Endothelial cell (in vitro differentiated cells): ENCODE measurements at places on chromosomes 2 and 18. TPM values are rescaled to one million over a fixed set of nuclear protein-coding genes. Genes with fewer than 3 reads are reported as not detected.

DNA sequence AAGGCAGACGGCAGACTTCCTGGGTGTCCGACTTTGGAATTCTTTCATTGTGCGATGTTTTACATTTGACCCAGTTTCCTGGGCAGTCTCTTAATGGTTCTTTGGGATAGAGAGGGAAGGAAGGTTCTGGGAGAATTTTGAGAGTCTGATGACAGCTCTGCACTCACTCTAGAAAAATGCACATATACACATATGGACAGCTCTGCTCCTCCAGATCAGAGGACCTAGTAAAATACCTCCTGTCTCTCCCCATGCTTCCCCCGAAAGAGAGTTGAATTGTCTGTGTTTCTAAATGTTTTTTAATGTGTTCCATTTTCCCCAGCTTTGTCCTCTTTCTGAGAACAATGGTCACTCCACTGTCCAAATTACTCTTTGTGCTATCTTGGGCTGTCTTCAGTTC, 102.0 kb upstream of the CXCR4 start:
- no peak for DNase-seq
- peaks cover 8% of the 10 kb centered on the region for H3K4me1 ChIP-seq
- H3K27ac ChIP-seq = no peak overlapping the region
- no peaks in the 10 kb centered on the region for H3K36me3 ChIP-seq
- H3K27me3 ChIP-seq = no peaks in the 10 kb centered on the region
- H3K4me3 ChIP-seq = no peak overlapping the region

- no peak for DNase-seq
- no peaks in the 10 kb centered on the region for H3K4me1 ChIP-seq
Observed at GRCh38 chr2:223578846-223579245, 23.3 kb downstream of the SCG2 start.

SGO2 gene
- 10.5 TPM for total RNA-seq

- H3K27me3 ChIP-seq = no peaks in the 10 kb centered on the region
- no peak overlapping the region for H3K4me3 ChIP-seq
- no peak for DNase-seq
- no peak overlapping the region for H3K27ac ChIP-seq
- H3K36me3 ChIP-seq = no peaks in the 10 kb centered on the region
Observed at GRCh38 chr2:147634826-147635225, 210.0 kb upstream of the ACVR2A start.

IL1F10 gene
- not detected for total RNA-seq

TUBA4A gene
- total RNA-seq = 18.7 TPM

- peak overlapping the region; percentile 60 for H3K4me3 ChIP-seq
- H3K27ac ChIP-seq = peak overlapping the region; percentile 39
- H3K36me3 ChIP-seq = peaks cover 62% of the 10 kb centered on the region
- no peak for DNase-seq
- H3K27me3 ChIP-seq = no peaks in the 10 kb centered on the region
Observed at GRCh38 chr2:201150454-201151020, 32.4 kb upstream of the CASP10 start.

DNA sequence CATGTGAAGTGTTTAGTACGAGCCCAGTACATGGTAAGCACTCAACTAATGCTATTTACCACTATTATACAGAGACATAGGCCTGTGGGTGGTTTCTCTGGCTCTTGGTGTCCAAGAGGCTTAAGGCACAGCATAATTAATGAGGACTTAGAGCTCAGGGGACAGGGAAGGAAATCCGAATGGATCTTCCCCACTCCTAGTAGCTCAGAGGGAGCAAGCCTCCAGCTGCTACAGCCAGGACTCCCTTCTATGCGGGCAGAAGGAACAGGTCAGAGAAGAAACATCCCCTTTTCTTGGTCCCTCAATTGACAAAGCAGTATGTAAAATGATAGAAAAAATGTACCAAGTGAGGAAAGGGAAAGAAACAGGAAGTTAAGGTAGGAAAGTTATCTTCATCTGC, 261.3 kb upstream of the STON1 start:
- H3K4me3 ChIP-seq = no peak overlapping the region
- no peak for DNase-seq
- H3K36me3 ChIP-seq = no peaks in the 10 kb centered on the region
- no peaks in the 10 kb centered on the region for H3K4me1 ChIP-seq
- H3K27me3 ChIP-seq = no peaks in the 10 kb centered on the region

DNA sequence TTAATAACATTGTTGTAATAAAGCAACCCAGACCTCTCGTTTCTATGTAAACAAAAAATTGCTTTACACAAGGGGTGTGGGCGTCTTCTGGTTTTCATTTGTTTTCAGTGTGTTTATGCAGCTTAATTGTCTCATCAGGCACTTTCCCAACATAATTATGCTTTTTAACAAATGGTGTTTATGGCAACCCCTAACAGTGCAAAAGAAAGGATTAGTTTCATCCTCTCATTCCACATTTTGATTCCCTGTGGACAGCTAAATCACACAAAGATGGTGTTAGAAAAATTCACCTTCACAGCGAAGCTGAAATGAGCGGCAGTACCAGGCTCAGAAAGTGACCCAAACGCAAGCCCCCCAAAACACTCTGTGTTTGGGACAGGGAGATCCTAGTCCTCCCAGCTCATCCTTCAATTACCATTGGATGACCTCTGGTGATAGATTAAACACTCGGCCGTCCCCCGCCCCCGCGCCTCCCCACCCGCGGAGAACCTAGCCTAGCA, 724 bp downstream of the FTCDNL1 start:
- H3K27me3 ChIP-seq = peaks cover 1% of the 10 kb centered on the region
- peaks cover 3% of the 10 kb centered on the region for H3K4me1 ChIP-seq
- DNase-seq = no peak
- peak overlapping the region; percentile 85 for H3K4me3 ChIP-seq

TTR gene
- total RNA-seq = not detected

- peaks cover 7% of the 10 kb centered on the region for H3K36me3 ChIP-seq
- peaks cover 12% of the 10 kb centered on the region for H3K27me3 ChIP-seq
- H3K27ac ChIP-seq = peak overlapping the region; percentile 53
Observed at GRCh38 chr2:71006955-71007799, 12.5 kb upstream of the TEX261 start.

CYTIP gene
- not detected for total RNA-seq

DNA sequence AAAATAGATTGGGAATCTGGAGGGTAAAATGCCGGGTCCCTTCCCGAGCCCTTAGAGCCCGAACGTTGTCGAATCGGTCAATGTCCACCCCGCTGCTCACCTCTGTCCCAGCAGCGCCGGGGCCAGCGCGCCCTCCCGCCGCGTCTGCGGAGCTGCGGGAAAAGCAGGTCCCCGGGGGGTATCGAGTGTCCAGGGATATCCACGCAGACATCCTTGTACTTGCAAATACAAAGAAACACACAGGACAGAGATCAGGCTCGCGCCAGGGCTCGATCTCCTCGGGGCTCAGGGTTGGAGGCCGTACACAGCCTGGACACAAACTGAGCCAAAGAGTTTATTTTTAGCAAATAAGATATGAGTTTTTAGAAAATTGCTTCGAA, 2.3 kb upstream of the GATA6 start:
- peak overlapping the region; percentile 97 for H3K4me3 ChIP-seq
- peaks cover 18% of the 10 kb centered on the region for H3K27me3 ChIP-seq
- peak overlapping the region; percentile 30 for H3K27ac ChIP-seq
- peaks cover 7% of the 10 kb centered on the region for H3K4me1 ChIP-seq
- H3K36me3 ChIP-seq = peaks cover 7% of the 10 kb centered on the region
- DNase-seq = peak; percentile 28

WNT10A gene
- not detected for total RNA-seq

GRCh38 chr2:45218931-45219339, 209.7 kb upstream of the SIX2 start:
- H3K36me3 ChIP-seq = no peaks in the 10 kb centered on the region
- peaks cover 2% of the 10 kb centered on the region for H3K4me1 ChIP-seq
- H3K4me3 ChIP-seq = no peak overlapping the region
- peaks cover 2% of the 10 kb centered on the region for H3K27me3 ChIP-seq
- no peak overlapping the region for H3K27ac ChIP-seq
- no peak for DNase-seq

- no peak overlapping the region for H3K27ac ChIP-seq
- no peak overlapping the region for H3K4me3 ChIP-seq
- no peaks in the 10 kb centered on the region for H3K36me3 ChIP-seq
- H3K27me3 ChIP-seq = no peaks in the 10 kb centered on the region
- H3K4me1 ChIP-seq = peaks cover 9% of the 10 kb centered on the region
Observed at GRCh38 chr2:177683661-177684069, 291.1 kb downstream of the AGPS start.

GRCh38 chr2:66494708-66495107, 59.8 kb downstream of the MEIS1 start:
- DNase-seq = no peak
- peaks cover 2% of the 10 kb centered on the region for H3K27me3 ChIP-seq
- H3K36me3 ChIP-seq = no peaks in the 10 kb centered on the region
- H3K27ac ChIP-seq = no peak overlapping the region
- no peak overlapping the region for H3K4me3 ChIP-seq
- H3K4me1 ChIP-seq = peaks cover 64% of the 10 kb centered on the region

STON1 gene
- 3.1 TPM for total RNA-seq

GRCh38 chr18:68472701-68473295, 242.1 kb downstream of the TMX3 start:
- H3K36me3 ChIP-seq = no peaks in the 10 kb centered on the region
- H3K4me3 ChIP-seq = no peak overlapping the region
- no peak for DNase-seq

CPLX4 gene
- not detected for total RNA-seq
